Activated CD4-positive, CD25-positive, alpha-beta regulatory T cell treated with anti-CD3 and anti-CD28 coated beads, Interleukin-2, amount 50 U/mL, for 16 hours (primary cell): ENCODE measurements at places on chromosomes 11 and 22.

DNA sequence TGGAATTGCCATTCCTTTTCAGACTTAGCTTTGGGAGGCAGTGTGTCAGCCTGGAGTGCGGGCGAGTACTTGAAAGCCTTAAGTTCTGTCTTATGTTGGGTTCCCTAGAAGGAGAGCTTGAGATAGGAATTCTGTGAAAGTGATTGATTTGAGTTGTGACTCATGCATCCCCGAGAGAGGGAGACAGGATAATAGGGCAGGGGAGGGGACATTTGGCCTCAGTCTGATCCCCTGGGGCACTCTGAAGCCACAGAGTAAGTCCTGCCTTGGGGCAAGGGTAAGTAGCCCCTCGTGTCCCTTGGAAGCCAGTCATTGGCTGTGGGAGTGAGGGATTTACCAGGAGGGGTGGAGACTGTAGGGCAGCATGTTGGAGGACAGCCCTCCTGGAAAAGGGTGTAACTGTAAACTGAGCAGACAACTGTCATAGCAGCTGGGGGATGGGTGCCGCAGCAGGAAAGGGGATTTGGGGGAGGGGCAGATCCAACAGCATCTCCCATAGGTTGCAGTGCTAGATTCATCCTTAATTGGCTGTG, 44.0 kb downstream of the KIAA1671 start:
- no peak for DNase-seq

DNA sequence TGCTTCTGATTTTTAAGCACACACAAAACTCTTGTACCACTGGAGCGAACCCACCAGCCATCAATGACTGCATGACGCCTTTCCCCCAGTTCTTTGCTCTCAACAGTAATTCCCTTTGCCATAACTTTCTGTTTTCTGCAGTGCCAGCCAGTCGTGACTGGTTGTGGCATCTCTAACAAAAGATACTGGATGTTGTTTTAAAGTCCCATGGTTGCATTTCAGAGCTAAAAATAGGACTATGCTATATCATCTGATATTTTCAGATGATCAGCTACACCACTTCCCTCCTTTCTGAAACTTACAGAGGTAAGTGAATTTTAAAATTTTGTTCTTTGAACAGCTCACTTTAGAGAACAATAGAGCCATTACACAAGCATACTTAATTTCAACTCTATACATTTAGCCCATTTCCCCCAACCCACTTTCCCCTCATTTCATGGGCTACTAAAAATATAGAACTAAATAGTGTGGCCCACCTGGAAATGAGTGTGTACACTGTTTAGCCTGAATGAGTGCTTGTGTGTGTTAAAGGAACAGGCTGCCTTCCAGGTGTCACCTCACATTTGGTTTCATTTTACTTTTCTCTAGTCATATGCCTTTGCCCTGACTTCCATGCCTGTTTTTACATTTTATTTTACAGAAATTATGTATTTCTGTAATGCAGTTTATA, 136.9 kb upstream of the ZC3H12C start:
- DNase-seq: no peak

DNA sequence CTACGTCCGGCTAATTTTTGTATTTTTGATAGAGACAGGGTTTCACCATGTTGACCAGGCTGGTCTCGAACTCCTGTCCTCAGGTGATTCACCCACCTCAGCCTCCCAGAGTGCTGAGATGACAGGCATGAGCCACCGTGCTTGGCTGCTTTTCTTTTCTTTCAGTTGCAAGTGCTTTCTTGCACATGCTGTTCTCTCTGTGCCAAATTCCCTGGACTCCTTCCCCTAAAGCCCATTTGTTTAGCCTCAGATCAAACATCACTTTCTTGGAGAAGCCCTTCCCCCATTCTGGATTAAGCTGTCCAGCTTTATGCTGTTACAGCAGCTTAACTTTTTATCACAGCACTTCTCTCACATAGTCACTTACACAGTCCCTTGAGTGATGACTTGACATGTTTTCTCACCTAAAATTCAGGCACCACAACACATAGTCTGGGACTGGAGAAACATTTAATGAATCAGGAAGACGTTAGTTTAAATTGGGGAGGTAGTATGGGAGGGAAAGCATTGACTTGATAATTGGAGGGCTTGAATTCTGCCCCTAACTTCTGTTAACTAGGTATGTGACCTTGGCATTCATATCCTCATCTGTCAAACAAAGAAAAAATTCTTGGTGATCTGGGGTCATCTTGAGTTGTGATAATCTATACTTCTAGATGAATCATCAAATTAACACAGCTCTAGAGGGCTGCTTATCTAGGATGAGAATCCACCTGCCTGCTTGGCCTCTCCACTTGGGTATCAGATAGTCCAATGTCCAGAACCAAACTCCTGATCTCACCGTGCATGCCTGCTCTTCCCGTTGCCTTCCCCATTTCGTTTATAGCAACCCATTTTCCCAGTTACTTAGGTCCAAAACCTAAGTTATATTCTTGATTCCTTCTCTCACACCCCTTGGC, 18.4 kb downstream of the ACO2 start:
- no peak for DNase-seq

DNA sequence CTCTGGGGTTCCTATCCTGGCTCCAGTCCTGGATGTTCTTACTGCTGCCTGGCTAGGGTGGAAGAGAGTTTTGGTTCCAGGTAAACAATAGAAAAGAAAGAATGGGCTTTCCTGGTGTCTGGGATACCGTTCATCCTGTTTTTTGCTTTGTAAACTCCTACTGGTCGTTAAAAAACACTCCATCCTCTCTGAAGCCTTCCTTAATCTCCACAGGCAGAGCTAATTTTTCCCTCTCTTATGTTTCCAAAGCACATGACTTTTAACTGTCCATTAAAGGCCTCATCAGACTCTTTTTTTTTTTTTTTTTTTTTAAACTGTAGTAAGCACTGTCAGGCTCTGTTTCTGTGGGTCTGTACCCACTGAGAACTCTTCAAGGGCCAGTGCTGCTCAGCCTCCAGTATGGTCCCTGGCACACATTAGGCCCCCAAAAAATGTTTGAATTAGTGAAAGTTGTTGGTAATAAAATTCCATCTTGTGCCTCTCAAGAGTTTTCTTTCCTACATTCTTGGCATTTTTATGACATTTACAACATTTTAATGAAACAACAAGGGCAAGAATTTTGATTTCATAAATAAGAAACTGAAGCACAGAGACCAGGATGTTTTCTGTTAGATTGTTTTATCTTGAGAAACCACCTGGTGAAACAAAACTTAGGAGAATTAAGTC, 104.2 kb downstream of the TEAD1 start:
- no peak for DNase-seq

DNA sequence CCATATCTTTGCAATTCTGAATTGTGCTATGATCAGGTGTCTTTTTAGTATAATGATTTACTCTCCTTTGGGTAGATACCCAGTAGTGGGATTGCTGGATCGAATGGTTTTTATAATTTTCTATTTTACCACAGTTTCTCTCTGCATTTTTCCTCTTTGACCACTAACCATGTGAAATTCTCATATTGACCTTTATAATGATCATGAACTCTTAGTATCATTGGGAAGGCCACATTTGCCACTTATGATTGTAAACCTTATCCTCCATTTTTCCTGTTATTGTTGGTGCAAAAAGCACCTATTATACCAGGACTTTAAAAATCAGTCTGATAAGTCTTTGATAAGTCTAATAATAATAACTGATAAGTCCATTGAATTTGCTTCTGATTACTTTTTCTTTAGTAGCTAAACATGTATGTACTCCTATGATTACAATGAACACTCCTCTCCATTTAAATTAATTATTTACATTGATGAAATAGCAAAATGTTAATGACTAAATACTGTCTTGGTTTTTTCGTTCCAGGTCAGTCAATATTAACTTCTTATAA, 9.6 kb downstream of the NEAT1 start:
- DNase-seq: no peak

DNA sequence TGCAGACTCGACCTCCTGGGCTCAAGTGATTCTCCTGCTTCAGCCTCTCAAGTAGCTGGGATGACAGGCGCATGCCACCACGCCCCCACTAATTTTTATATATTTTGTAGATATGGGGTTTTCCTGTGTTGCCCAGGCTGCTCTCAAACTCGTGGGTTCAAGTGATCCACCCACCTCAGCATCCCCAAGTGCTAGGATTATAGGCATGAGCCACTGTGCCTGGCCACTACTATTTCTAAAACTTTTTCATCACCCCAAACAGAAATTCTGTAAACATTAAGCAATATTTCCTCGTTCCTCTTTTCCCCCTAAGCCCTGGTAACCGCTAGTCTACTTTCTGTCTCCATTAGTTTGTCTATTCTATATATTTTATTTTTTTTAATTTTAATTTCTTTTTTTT, 9.0 kb upstream of the ATG16L2 start:
- no peak for DNase-seq

DNA sequence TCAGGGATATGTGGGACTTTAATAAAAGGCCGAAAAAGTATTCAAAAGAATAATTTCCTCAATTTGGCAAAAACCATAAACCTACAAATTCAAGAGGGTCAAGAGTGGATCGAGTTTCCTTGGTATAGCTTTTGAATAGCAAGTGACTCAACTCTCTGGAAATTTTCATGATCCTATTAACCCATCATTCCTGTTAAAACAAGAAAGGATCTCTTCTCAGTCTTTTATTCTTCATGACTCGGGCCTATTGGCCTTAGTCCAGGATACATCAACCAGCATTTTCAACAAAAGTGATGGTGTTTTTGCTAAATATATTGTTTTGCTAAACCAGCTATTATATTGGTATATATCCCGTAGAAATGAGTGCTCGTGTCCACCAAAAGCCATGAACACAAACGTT, 110.3 kb downstream of the ATXN10 start:
- DNase-seq: no peak

GRCh38 chr22:46750863-46751443, 11.5 kb upstream of the TBC1D22A start:
- no peak for DNase-seq

DNA sequence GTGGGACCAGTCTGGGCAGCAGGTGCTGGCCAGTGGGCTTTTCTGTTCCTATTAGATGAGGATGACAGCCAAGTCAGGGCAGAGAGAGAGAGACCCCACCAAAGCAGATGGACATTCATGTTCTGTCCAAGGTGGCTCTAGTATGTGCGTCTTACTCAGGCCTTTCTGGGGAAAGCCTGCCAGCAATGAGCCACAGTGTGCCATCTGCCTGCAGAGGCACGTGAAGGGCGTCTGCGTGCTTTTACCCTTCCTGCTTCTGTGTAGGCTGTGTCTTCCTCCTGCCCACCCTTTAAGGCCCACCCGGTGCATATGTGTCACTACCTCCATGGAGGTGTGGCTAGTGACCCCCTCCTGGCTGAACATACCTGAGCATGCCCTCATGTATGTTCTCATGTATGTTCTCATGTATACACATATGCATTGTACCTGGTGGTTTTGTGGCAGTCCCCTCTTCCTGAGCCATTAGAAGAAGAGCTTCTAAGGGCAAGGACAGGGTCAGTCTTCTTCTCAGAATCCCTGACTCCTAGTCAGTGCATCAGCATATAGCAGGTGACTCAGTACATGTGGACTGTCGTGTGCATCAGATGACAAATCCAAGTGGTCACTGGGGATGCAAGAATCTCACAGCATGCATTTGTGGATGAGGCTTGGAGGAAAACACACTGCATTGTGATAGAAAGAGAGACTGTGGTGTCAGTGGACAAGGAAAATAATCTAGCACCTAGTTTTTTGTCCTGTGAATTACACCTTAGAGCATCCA, 90.4 kb upstream of the YWHAH start:
- DNase-seq: no peak

DNA sequence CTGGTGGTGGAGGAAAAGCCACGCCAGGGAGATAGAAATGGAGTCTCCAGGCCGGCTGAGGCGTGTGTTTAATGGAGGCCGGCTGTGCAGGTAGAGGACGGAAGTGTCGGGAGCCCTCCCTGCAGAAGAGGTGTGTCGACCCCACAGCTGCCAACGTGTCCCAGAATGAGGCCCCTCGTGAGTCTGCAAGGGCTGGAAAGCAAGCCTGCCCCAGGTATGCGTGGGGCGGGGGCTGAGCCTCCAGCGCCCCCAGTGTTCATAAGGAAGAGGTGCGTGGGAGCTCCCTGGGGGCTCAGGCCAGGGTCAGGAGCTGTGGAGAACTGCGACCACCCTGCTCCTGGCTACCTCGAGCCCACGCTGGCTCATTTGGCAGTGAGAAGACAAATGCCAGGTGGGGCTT, 38.0 kb upstream of the JAM3 start:
- DNase-seq: no peak
